NCI-H1930 (cell line): ENCODE measurements at places on chromosomes 4 and X.

DNA sequence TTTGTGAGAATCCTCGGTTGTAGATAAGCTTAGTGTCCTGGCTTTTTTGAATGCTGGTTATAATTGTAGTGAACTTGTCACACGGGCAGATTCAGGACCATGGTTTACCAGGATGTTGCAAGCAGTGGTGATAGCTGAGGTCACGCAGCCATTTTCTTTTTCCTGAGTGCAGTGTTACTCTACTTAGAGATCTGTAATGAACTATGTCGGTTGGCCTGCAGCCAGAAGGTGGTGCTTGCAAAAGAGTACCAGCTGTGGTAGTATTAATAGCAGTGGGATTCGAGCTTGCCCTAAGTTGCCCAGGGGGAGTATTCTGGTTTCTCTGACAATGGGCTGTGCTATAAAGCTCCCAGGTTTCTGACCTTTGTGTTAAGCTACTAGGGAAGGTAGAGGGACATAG lies 368.9 kb downstream of the SLITRK2 start:
- no peak for DNase-seq

DNA sequence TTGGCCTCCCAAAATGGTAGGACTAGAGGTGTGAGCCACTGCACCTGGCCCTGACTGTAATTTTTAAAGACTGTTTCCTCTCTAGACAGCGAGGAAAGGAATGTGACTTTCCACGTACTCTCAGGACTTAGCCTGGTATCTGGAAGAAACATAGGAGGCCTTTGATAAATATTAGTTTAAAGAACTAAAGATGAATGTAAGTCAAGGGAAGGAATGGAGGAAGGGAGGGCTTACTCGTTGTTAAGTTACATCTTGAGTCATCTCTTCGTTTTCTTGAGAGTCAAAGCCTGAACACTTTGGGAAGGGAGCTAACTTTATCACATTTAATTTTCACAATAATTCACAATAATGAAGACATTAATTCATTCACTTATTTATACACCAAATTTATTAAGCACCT lies 7.2 kb upstream of the LNX1 start:
- DNase-seq: no peak

DNA sequence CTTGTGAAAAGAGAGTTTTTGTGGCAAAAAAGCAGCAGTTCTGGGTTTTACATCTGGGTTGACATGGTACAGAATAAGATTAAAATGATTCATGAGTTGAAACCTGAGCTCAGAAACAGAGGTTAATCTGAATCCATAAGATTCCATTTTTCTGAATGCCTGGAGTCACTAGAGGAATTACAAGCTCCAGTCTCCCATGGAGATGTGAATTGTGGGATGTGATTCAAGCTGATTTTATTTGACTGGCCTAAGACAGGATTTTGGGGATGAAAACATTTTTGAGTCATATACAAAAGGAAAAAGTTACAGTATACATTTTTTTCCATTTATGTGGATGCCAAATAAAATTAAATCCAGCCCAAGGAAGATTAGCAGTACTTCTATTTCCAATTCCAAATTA lies 161.1 kb downstream of the RBM46 start:
- no peak for DNase-seq

- DNase-seq: no peak
Observed at GRCh38 chr4:87005690-87006425, 71.0 kb downstream of the AFF1 start.

DNA sequence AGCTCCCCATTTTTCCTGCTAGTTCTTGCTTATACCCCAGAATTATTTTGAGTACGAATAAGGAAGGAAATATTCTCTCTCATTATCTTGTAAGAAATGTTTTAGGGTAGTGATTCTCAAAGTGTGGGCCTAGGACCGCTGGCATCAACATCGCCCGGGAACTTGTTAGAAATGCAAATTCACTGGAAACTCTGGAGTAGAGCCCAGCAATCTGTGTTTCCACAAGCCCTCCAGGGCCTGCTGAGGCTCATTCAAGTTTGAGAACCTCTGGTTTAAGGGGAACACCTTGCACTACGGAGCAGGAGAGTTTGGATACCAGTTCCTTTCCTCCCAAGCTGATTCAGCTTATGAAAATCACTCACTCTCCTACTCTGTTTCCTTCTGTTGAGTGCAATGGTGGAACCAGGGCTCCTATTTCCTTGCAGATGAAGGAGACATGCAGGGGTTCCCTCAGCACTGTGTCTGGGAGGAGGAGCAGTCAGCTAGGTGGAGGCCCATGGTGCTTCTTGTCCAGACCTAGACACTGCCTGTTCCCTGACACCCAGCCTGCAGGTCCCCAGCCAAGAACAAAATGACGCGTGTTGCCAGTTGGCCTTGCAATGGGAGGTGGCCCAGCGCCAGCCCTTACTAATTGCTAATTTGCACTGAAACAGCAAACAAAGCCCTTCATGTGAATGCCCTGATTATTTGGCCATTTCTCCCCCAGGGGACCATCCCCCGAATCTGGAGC lies 68.5 kb downstream of the CYTL1 start:
- DNase-seq: no peak

DNA sequence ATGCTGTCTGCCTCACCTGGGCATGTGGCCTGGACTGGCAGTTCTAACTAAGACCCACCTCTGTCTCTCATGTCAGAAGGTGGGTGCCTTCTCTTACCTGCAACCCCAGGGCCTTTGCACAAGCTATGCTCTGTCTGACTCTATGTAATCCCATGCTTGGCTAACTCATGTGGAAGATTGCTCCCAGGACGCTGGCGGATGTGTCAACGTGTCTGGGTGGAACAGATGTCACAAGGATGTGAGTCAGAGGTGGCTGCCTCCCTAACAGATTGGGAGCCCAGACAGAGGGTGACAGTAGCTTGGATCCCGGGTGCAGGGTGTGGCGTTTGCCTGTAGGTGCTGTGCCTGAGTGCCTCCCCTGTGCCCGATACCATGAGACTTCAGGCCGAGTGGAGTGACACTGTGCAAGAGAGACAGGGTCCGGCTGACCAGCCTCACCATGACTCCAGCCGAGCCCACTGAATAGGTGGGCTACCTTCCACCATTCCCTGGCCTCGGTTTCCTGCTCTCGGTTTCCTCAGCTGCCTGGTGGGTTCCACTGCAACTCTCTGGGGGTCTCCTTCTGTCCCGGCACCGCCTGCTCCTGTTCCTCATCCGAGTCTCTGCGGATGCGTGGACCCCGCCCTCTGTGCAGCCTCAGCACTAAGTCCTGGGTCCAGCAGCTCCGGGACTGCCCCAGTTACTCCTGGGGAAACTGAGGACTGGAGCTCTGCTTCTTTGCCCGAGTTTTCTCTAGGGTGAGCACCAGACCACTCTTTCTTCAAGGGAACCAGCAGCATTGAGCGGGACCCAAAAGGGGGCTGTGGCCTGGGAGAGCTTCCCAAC lies 11.0 kb downstream of the SH3BP2 start:
- DNase-seq: no peak

DNA sequence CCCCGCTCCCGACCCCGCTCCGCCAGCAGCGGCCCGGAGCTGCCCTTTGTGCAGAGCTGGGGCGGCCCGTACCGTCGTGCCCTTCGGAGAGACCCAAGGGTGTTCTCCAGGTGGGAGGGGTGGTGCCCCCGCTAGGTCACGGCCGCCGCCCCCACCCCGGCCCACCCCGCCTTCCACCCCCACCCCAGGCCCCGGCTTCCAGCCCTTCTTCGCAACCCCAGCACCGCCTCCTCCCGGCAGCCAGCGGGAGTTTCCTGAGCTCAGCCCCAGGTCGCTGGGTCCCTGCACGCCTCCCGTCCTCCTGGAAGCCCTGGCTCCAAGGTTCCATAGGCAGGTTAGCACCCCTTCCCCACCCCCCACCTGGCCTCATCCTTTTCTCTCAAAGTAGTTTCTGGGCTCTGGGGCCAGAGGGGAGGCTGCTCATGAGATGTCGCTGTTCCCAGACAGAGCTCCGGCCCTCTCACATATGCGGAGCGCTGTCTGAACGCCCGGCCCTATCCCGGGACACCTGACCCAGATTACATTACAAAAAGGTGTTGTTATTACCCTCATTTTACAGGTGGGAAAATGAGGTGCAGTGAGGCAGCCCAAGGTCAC lies 25.2 kb upstream of the FGFR3 start:
- peak; percentile 17 for DNase-seq
